ENCODE measurements at places on chromosomes 2 and 18.

DNA sequence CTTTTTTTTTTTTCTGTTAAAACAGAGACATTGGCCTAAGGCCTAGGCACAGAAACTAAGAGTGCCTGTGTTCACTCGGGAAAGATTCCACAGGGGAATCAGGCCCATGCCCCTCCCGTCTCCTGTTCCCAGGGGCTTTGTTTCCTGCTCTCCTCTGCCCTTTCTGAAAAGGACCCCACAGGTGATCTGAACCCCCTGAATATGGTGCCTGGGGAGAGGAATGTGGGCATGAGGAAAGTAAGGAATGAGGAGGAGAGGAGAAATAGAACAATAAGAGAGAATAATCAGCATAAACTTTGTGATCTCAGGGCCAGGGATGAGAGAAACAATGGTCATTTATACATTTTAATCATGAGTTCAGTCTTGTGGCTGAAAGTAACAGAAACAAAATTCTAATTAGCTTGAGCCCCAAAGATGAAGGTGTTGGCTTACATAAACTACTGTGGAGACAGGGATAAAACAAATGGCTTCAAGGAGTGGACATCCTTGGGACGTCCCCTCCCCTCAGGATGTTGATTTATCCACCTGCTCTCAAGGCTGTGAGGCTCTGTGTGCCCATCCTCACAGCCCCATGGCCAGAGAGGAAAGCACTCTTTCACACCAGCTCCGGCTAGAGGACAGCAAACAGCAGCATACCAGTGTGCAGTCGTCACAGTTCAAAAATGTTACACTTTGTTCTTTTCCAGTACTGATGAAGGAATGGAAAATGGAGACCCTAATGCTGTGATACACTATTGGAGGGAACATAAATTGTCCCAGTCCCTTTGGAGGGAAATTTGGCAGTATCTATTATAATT is 46.4 kb upstream of the MRPL33 start:
- DNase-seq: no peak

DNA sequence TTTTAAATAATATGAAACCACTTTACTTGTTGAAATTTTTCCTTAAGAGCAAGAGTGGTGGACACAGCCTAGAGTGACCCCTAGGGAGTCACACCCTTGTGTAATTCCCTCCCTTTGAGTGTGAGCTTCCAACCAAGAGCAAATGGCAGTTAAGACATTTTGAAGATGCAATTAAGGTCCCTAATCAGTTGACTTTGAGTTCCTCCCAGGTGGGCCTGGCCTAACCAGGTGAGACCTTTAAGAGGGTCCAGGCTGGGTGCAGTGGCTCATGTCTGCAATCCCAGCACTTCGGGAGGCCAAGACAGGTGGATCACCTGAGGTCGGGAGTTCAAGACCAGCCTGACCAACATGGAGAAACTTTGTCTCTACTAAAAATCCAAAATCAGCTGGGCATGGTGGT is 143.5 kb upstream of the PID1 start:
- DNase-seq: no peak

DNA sequence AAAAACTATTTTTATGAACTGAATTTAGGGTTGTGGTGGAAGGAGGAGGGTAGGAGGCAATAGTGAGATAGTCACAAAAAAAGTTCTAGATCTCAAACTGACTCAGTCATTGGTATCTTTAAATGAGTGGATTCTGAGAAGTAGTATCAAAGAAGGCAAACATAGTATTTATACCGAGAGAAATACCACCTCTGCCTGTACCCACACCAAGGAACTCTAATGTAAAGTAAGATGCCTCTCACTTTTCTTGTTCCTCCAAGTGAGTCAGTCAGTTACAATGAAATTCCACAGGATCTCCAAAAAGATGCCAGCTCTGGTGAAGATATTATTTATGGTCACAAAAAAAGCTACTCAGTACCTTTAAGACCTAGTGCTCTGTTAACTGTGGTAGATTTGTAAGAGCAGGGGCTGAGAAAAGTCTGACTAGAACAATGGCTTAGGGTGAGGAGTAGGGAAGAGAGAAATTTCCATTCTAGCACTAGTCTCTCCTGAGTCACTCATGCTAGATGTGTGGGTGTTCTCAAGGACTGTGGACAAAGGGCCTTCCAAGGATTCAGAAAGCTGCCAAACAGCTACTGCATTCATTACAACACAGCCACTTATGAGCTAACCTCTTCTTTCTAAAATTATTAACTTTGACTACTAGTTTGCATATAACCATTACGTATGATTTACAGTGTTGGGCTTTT is 36.3 kb downstream of the YWHAQ start:
- peak; percentile 96 for DNase-seq

DNA sequence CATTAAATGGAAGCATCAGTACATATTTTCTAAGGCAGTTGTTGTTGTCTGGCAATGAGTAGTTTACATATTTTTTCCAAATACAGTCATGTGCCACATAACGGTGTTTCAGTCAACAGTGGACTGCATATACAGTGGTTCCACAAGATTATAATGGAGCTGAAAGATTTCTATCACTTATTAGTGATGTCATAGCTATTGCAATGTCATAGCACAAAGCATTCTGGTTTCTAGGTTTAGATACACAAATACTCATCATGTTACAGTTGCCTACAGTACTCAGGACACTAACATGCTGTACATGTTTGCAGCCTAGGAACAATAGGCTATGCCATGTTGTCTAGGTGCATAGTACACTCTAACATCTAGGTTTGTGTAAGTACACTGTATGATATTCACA is 45.0 kb downstream of the RND3 start:
- no peak for DNase-seq

GRCh38 chr2:133352719-133353118 is 215.5 kb downstream of the NCKAP5 start:
- DNase-seq: no peak

- no peak for DNase-seq
Observed at GRCh38 chr2:23596316-23596885, 211.4 kb downstream of the KLHL29 start.

Data from suppressor macrophage treated with lipopolysaccharide for 1 hour (primary cell).